GM12878 (cell line): ENCODE measurements at places on chromosomes 5 and 9. TPM values are rescaled to one million over a fixed set of nuclear protein-coding genes. Genes with fewer than 3 reads are reported as not detected.

TOMM5 gene
- 152 and 165 TPM in 2 replicates for total RNA-seq

DNA sequence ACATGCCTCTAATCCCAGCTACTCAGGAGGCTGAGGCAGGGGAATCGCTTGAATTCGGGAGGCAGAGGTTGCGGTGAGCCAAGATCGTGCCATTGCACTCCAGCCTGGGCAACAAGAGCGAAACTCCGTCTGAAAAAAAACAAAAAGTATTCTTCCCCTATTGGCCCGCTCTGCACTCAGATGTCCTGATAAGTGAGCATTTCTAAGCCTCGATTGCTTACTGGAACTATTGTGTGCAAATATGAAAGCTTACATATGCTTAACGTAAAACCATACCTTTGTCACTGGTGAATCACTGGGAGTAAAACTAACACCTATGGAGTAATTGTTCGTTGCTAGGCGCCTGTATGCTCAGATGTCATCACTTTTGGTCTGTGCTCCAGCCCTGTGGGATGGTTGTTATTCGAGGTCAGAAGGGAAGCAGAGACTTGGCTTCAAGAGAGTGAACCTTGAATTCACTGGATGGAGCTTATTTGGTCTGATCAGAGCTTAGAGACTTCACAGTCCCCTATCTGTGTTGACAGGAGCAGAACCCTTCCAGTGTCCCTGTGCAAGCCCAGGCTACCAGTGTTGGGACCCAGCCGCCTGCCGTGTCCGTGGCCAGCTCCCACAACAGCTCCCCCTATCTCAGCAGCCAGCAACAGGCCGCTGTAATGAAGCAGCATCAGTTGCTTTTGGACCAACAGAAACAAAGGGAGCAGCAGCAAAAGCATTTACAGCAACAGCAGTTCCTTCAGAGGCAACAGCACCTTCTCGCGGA lies 25.3 kb upstream of the LTC4S start:
- H3K4me3 ChIP-seq = no peak overlapping the region
- H3K4me1 ChIP-seq = no peaks in the 10 kb centered on the region
- peaks cover 20% of the 10 kb centered on the region for H3K36me3 ChIP-seq
- no peak overlapping the region for H3K27ac ChIP-seq
- DNase-seq = no peak

PKD2L2 gene
- total RNA-seq = 0.36 TPM in 1 of 2 replicates, not detected in the other

PCDHB13 gene
- total RNA-seq = 0.05 TPM in 1 of 2 replicates, not detected in the other

WNT8A gene
- total RNA-seq = not detected in 2 replicates

SPINK13 gene
- total RNA-seq = not detected in 2 replicates

DNA sequence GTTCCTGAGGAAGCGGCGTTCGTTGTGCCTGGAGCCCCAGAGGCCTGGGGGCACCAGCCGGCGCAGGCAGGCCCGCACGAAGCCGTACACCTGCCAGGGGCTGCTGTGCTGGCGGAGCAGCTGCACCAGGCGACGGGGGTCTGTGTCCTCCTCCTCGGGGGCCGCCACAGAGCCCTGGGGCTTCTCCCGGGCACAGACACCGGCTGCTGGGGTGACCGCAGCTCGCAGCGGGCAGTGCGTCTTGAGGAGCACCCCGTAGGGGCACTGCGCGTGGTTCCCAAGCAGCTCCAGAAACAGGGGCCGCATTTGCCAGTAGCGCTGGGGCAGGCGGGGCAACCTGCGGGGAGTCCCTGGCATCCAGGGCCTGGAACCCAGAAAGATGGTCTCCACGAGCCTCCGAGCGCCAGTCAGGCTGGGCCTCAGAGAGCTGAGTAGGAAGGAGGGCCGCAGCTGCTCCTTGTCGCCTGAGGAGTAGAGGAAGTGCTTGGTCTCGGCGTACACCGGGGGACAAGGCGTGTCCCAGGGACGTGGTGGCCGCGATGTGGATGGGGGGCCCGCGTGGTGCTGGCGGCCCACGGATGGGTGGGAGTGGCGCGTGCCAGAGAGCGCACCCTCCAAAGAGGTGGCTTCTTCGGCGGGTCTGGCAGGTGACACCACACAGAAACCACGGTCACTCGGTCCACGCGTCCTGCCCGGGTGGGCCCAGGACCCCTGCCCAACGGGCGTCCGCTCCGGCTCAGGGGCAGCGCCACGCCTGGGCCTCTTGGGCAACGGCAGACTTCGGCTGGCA lies 1.3 kb downstream of the TERT start:
- DNase-seq = no peak
- H3K27ac ChIP-seq = no peak overlapping the region
- no peaks in the 10 kb centered on the region for H3K4me1 ChIP-seq
- no peaks in the 10 kb centered on the region for H3K36me3 ChIP-seq
- H3K27me3 ChIP-seq = no peaks in the 10 kb centered on the region

FOXD4 gene
- 0.24 TPM in 1 of 2 replicates, not detected in the other for total RNA-seq
